ENCODE measurements at places on chromosomes 4 and X.

- DNase-seq: no peak
These were observed 521.2 kb downstream of the STIM2 start for GRCh38 chr4:27381815-27382214.

GRCh38 chr4:125527681-125528080 is 212.9 kb downstream of the FAT4 start:
- no peak for DNase-seq

DNA sequence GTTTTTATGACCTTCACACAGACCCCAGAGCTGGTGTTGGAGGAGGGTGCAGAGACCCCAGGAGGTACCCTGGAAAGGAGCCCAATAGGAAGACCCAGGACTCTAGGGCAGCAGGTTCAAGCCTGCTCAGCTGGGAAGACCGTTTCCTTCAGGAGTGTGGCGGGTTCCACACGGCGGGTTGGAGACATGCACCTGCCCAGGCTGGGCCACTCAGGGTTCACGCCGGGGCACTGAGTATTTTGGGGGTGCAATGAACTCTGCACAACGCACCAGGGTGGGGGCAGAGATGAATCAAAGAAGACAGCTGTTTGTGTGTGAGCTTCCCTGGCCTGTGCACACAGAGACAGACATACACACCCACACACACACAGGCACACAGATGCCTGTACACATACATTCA is 52.5 kb upstream of the PPP2R3B start:
- DNase-seq: no peak

GRCh38 chr4:177770776-177771175 is 328.5 kb upstream of the AGA start:
- DNase-seq: no peak

- DNase-seq: no peak
These were observed 2.1 kb upstream of the ARSJ start for GRCh38 chr4:113981591-113981990.

GRCh38 chr4:26273616-26273980 is 47.2 kb upstream of the RBPJ start:
- DNase-seq: no peak

GRCh38 chr4:6898763-6899162 is 10.9 kb upstream of the TBC1D14 start:
- no peak for DNase-seq

GRCh38 chrX:95427389-95427788 is 1257.3 kb upstream of the DIAPH2 start:
- no peak for DNase-seq

GRCh38 chr4:130203571-130203970 is 1107.6 kb downstream of the C4orf33 start:
- no peak for DNase-seq

DNA sequence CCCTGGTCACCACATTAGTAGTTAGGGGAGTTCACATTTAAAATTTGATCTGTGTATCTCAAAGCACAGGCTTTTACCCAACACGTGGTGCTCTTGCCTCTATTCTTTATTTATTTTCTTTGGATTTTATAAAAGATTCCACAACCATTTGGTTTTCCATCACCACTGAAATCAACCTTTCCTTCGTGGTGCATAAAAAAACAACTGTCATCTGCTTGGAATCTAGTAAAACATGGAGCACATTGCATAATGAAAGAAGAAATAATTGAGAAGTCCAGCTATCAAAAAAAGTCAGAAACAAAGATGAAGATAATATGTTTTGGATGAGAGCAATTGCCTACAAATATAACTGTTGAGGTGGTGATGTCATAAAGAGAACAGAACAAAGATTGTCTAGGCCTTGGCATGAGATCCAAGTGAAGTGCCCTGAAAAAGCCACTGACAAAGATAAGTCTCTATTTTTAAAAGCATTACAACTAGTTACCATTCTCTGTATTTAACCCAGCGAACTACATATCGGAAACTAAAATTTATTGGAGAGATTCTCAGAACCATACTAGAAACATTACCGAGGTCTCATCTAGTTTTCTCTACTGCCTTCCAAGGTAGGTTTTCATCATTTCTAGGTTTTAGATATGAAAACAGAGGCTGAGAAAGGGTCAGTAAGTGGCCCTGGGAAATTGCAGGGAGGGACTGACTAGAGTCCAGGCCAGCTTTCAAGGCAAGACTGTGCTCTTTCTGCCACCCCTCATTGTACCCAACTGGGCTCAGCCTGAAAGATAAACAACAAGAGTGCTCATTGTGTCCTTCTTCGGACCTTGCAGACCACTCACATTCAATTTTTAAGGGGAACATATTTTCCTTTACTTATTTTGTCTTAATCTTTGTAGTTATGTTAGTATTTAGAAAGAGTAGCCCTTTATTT is 127.3 kb downstream of the MAD2L1 start:
- DNase-seq: no peak

DNA sequence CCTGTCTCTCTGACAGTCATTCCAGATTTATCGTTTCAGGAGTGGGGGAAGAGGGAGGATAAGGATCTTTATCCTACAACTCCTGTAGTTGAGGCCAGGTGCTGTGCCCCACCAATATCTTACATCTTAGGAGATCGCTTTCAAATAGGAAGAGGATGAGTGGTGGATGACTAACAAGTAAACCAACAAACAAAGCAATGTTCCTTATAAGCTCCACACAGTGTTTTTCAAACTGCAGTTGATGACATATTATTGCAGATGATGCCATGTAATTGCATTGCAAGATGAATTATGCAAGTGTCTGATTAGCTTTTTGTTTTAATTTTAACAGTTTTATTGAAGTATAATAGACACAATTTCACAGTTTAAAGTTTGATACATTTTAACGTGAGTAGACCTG is 35.8 kb upstream of the TMEM164 start:
- no peak for DNase-seq

- no peak for DNase-seq
These were observed 18.6 kb downstream of the NKX3-2 start for GRCh38 chr4:13525606-13526281.

DNA sequence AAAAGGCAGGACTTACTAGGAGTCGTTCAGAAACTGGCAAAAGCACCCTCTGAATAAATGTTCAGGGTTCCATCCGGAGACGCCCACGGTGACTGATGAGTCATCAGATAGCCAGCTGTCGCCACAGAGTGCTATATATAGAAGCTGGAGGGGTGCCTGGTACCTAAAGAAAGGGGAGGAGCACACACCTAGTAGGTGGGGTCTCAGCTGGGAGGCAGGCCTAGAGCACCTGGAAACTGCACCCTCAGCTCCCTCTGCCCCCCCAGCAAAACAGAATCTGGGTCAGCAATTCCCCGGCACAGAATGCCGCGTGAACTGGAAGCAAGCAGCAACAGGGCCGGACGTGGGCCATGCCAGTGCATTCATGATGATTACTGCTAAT is 242.0 kb downstream of the BCOR start:
- no peak for DNase-seq

GRCh38 chr4:174582463-174582862 is 60.2 kb upstream of the HPGD start:
- no peak for DNase-seq

- DNase-seq: no peak
These were observed 11.9 kb downstream of the HTT-AS start for GRCh38 chr4:3062471-3062870.

DNA sequence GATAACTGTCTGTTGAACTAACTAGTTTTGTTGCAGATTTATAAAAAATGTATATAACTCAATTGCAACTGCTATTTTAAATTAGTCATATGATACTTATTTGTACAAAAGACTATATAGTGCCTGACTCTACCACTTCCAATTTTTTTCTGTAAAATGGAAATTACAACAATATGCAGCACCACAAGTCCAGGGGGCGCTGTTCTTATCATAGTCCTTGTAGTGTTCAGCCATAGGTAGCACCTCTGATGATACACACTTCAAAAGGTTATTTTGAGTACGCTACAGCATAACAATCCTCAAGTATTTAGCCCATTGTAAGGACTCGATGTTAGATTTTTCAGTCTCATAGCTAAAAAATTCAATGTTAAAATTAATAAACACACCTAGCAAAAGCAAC is 174.9 kb downstream of the CORIN start:
- DNase-seq: no peak

DNA sequence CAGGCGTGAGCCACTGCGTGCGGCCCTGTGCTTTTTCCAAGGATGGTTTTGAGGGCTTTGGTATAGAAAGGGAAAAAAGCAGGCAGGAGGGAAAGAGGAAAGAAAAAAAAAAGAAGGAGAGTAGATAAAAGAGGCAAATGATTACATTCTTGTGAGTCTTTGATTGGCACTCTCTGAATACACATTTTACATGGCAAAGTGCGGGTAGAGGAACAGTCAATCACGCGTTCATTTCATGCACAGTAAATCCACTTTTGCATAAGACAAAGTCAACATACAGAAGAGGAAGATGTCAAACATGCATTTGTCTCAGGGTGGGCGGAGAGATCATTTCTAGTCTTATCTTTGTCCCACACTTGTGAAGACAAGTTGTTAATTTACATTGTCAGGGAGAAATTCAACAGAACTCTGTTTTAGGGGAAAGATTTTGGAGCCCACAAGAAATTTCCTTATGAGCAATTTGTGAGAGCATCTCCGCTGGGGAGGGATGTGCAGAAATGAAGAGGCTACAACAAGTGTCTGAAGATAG is 183.2 kb downstream of the DHRSX start:
- DNase-seq: no peak

GRCh38 chr4:116952530-116953136 is 132.7 kb downstream of the TRAM1L1 start:
- DNase-seq: no peak

DNA sequence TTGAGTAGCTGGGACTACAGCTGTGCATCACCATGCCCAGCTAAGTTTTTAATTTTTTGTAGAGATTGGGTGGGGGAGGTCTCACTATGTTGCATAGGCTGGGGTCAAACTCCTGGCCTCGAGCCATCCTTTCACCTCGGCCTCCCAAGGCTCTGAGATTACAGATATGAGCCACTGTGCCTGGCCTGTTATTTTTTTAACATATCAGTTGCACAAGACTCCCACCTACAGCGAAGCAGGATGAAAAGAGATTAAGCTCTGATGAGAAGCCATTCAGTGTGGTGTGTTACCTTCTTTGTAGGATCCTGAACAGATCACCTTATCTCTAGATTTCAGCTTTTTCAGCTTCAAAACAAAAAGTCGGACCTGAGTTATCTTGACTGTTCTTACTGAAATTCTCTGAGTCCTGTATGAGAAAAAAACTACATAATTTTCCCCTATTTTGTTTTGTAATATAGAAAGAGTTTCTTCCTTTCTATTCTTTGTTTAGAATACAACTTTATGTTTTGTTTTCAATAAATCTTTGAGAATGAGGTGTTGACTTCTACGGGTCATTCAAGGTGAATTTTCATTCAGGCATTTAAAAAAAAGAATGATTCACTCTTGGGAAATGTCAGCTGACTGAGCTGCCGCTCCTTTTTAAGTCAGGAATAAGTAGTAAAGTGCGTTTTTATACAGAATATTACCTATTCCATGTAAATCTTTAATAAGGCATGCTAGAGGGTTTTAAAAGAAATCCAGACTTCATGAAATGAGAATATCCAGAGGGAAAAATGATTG is 134.6 kb downstream of the ARSF start:
- DNase-seq: no peak

DNA sequence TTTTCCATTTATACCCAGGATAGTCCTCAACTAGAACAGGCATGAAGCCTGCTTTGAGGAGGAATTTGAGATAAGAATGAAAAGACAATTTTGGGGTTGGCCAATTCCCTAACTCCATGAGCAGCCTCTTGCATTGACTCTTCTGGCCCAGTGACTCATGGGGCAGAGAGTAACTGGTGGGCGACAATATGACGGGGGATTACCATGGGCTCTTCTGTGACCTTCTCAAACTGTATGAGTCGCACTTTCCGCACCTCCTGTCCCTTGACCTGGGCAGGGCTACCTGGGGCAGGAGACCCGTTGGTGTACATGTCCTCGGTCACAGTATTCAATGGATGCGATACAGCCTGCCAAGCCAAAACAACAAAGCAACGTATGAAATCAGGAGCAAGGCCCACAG is 13.3 kb downstream of the MPP1 start:
- no peak for DNase-seq

GRCh38 chr4:87399148-87399547 is 8.2 kb upstream of the HSD17B11 start:
- DNase-seq: no peak

DNA sequence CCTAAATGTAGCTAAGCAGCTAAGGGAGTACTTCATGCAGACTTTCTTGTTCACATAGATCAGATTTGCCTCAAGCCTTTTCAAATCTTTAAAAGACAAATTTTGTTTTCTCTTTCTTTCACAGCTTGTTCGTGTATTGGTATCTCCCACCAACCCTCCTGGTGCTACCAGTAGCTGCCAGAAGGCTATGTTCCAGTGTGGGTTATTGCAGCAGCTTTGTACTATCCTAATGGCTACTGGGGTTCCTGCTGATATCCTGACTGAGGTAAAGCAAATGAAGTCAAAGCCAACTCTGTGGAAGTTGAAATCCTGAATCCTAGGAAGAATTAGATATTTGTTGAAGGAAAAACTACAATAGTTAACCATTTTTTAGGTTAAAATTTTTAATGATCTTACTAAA is 62.6 kb downstream of the USO1 start:
- no peak for DNase-seq

DNA sequence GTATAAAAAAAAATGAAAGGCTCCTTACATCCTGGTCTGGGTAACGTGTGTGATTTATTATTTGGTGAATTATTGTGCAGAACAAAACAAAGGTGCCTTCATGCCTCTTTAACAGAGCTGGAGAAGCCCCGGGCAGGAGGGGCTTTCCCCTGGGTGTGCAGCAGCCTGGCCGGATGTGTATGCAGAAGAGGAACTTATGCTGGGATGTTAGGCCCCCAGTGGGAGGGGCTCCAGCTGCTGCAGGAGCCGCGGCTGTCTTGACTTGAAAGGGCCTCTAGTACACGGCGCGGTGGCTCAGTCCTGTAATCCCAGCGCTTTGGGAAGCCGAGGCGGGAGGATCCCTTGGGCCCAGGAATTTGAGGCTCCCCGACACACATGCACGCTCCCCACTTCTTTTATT is 16.0 kb downstream of the CCNQ start:
- DNase-seq: no peak

- DNase-seq: no peak
These were observed 1.0 kb upstream of the TBC1D9 start for GRCh38 chr4:140757232-140757630.

DNA sequence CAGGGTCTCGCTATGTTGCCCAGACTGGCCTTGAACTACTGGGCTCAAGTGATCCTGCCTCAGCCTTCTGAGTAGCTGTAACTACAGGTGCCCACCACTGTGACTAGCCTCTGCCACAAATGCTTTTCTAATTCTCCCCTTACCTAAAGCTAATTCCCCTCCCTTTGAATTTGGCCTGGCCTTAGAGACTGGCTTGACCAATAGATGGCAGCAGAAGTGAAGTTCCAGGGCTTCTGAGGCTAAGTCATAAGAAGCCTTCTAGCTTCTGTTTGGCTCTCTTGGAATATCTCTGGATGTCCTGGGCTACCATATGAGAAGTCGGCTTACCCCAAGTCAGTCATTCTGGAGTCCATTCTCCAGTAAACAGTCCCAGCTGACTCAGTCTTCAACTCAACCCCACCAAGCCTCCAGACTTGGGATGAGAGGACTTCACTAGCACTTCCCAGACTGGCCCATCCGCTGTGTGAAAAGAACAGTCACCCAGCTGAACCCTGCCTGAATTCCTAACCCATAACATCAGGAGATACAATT is 61.0 kb downstream of the HPRT1 start:
- no peak for DNase-seq

- DNase-seq: no peak
These were observed 59.2 kb downstream of the FSTL5 start for GRCh38 chr4:162104459-162105124.
